ENCODE measurements at places on chromosomes 6 and 20.

DNA sequence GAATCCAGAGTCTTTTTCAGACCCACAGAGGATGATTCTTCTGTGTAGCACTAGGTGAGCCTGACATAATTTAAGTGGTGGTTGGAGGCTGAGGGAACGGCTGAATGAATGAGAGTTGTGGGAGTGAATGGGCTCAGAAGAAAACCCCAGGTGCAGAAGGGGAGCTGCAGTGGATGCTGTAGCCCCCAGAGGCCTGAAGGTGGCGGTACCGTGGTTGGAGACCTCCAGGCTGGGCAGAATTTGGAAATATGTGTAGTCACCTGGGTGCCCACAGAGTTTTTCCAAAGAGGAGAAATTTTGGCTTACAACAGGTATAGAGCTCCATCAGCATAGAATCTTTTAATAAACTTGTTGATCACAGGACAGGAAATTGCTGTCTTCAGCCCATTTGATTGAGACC, 6.5 kb upstream of the RAET1G start:
- no peak for DNase-seq

DNA sequence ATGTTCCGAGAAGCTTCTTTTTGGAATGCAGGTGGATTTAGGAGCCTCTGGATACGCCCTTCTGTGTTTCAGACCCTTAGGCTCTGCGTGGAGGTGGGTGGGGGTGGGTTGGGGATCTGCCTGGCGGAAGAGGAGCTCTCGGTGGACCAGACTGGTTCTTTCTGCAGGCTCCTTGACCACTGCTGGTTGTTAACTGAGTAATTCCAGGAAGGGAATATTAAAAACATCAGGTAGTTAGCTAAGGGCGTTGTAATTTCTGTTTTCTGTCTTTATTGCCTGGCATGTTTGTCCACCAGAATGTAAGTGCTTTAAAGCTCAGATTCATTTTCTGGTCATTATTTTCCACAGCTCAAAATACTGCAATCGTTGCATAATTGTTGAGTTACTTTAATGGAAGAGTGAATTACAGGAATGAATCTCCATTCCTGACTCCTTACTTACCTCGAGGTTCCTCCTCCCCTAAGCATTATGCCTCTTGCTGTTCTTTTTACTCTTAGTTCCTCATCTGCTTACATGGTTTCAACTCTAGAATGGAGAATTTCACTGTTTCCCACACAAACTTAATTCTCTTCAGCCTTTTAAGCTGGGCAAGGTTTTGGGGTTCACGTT, 5.9 kb downstream of the CDYL start:
- DNase-seq: no peak

DNA sequence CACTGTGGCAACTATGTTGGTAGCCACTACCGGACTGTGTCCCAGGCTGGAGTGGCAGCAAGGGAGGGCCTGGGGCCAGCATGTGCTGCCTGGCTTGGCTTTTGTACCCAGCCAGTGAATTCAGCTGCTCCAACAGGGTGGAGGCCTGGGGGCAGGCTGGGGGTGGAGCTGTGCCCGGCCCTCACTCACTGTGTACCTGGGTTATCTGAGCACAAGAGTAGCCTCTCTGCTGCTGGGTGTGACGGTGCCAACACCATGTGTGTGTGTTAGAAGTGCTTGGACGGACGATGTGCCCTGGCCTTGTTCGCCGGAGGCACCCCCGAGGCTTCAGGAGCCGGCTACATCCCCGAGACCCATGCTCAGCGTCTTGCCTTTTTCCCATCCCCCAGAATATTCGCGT, 49.2 kb downstream of the EFCAB8 start:
- no peak for DNase-seq

DNA sequence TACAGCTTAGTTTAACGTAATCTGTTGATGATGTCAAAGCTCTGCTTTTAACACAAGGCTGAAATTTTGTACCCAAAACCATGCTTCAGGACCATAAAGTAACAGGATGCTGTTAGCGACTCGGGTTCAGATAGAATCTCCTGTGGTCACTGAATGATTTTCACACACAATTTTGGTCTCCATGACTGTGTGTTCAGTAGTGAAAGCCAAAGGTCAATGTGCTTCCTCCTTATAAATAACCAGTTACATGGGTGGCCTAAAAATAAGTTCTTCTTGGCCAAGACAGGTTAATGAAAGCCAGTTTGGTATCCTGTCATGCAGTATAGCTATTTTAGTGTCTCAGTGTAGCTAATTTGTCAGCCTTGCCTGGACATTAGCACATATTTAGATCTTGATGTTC, 19.1 kb upstream of the LOC128125822 start:
- DNase-seq: no peak

DNA sequence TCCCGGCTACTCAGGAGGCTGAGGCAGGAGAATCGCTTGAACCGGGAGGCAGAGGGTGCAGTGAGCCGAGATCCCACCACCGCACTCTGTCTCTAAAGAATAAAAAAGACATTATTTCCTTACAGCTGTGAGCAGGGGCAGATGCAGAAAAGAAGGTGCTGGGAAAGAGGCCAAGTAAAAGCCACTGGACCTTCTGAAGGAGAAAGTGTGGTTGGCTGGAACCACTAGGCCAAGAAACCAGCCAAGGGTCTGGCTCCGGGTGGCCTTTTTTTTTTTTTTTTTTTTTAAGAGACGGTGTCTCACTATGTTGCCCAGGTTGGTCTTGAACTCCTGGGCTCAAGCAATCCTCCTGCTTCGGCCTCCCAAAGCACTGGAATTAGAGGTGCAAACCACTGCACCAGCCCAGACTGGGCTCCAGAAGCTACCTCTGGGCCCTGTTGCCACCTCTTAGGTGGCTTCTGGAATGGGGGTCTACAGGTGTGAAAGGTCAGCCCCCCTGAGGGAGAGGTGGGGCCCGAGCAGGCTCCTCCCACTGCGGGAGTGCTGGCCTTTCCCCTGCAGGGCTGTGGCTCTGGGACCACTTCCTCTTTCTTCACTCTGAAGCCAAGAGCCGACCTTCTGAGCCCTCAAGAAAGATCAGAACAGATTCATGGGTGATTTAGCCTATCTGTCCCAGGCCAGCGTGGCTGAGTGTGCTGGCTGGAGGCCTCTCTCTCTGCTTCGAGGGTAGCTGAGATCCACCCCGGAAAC, at the start of gene FGD2:
FGD2 (plus strand) TSS at position 595 of the 750 bp plus-strand sequence. CDS start 163 bp downstream, outside the sequence.
- DNase-seq: no peak

DNA sequence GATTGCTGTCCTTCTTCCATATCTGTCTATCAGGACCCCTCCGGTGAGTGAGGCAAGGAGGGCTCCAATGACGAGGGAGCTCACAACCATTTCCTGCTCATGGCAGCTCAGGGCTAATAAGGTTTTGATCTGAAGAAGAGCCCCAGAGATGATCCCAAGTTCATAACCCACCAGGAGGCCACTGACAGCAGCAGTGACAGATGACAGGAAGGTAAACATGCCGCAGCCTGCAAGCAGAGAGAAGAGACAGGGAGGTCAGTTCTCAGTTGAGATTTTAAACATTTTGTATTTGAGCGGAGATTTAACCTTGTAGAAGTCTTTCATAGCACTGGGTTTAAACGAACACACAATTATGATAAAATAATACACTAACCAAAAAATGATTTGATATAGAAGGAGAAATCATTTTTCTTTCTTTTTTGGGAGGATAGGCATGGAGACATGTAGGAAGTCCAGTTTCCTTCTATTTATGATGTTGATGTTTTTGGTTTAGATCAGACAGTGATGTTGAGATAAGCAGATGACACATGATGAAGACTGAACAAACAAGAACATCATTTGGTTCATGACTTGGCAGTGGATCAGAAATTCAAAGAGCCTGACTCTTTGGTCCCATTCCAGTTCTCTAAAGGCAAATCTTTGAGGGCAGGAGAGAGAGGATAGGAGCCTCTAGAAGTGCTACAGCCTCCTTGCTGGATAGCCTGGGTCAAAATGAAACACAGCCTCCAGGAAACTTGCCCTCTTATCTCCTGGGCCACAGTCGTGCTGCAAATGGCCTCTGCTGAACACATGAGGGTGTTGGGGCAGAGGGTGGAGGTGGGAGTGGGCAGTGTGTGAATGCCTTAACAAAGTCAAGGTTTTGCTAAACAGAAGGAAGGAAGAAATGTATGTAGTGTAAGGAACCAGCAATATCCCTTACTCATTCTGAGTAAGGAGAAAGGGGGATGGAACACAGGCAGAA, 22.6 kb downstream of the SLC2A12 start:
- no peak for DNase-seq

DNA sequence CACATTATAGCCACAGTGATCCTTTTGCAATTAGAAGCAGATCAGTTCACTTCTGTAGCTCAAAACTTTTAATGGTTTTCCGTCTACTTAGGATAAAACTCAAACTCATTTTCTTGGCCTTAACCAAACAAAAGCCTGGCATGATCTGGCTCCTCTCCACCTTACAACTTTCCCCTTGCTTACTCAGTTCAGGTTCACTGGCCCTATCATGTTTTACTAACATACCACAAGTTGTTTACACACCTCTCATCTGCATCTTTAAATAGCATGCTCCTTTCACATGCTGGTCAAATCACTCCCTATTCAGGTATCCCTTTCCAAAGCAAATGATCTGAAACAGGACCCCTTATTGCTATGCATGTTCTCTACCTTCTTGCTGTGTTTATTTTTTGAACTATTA, 191.4 kb upstream of the FAM83B start:
- no peak for DNase-seq

DNA sequence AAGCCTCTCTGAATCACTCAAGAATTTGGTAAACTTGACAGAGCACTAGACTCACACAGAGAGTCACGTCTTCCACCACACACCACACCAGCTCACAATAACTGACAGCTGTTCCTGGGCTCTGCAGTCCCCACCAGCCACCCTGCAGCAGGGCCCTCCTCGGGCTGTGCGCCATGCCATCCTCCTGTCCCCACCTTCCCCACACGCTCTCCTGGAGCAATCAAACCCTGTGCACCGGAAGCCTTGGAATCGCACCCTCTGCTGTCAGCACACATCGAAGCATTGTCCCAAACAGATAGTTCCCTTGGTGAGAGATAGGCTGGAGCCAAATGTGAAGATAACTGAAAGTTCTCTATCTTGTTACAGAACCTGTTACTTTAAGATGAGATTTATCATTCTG, 191.0 kb downstream of the TBXT start:
- no peak for DNase-seq

DNA sequence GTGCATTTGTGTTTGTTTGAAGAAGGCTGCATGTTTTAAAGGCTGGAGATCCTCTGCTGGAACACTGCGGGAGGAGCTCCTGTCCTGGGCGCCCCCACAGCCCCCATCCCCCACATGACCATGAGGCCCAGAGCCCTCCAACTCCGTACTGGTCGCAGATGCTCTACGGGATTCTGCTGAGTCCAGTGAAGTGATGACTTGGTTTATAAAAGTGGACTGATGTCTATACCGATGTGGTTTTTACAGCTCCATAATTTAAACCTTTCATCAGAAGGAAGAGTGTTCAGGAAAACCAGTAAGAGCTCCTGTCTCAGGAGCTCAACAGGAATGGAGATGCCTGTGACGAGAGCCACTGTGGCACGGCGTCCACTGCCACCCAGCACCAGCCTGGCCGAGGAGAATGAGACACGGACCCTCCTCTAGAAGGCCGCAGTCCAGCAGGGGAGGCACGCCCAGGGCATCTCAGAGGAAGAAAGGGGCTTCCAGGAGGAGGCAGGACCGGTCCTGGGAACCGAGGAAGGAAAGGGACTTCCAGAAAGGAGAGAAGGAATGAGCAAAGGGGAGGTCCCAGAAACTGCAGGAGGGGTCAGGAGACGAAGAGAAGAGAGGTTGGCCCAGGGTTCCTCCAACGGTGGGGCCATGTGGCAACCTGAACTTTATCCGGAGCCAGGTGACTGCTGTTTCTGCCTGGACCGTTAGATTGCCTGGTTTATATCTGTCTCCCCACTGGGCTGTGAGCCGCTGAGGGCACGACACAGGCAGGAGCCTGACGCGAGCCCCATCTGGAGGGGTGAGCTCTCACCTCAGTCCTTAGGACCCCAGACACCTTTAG, 26.9 kb downstream of the BFSP1 start:
- no peak for DNase-seq

GRCh38 chr6:15451738-15452137, 205.9 kb downstream of the JARID2 start:
- DNase-seq: no peak

DNA sequence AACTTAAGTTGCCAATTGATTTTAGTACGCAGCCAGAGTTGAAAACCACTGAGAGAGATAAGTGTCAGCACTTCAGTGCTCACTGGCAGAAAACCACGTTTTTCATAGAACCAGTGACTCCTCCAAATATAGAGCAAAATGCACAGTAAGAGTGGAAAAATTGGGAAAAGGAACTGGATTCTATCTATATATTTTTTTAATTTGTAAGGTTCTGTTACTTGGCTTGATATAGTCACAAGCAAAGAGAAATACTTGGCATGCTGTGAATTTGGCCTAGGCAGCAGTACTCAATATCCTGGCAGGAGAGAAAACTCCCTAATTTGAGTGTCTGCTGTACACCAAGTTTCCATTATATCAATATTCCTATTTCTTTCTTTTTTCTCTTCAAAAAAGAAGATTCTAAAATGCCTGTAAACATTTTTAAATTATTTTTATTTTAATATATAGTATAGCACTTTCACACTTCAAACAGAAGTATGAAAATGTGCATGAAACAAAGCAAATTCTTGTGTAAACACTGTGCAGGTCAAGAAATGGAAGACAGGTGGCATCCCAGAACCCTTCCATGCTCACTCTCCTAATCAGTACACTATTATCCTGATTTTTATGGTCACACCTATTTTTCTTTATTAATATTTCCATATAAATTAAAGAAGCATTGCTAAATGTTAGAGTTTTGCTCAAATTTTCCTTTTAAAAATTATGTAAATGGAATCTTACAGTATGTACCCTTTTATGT, 561.8 kb upstream of the RNF217 start:
- no peak for DNase-seq

GRCh38 chr20:3998998-3999397, 16.4 kb downstream of the RNF24 start:
- no peak for DNase-seq

GRCh38 chr6:117327149-117328004, 62.0 kb downstream of the VGLL2 start:
- DNase-seq: no peak

GRCh38 chr6:154962753-154963152, 32.4 kb upstream of the TIAM2 start:
- no peak for DNase-seq

DNA sequence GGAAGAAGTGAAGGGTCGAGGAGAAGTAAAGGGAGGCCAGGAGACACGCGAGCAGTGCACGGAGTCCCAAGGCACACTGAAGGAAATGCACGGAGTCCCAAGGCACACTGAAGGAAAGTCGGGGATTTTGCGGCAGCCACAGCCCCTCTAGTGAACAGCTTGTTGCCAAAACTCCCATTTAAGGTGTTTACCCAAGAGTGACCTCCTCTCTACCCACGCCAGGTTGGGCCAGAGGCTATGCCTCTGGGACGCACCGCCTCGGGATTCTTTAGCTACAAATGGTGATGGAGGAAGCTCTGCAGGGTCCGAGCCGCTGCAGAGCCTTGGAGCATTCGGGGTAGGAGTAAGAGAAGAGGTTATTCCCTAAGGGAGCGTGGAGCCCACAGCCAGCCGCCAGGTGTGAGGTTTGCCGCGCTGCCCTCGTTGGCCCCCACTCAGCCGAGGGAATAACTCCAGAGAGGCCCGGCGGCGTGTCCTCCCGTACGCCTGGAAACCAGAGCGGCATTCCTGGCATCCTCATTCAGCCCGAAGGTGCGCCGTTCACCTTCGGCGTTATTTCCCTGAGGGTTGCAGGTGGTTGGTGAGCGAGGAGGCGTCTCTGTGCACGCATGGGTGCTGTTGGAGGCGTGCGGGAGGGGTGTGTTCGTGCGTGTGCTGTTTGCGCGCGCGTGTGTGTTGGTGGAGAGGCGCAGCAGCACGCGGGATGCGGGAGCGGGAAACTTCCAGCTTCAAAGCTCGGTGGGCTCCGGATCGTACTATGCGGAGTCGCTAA, 3.4 kb upstream of the MAFB start:
- no peak for DNase-seq

- DNase-seq: no peak
Observed at GRCh38 chr20:19396460-19397081, 184.1 kb downstream of the SLC24A3 start.
